ENCODE measurements at places on chromosomes 3 and 15.

DNA sequence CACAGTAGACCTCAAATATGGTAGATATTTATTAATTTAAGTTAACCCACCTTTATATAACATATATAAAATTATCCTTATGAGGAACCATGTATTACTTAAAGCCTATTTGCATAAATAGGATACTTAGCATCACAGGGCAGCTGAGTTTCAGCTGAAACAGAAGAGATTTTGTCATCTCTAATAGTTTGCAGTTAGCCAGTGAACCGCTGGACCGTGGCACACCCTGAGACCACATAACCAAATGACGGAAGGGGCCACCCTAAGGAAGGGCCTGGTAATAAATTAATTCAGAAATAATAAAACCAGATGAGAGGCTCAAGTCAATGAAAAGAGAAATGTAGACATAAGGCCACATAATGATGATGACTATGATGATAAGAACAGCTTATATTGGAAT, 107.7 kb downstream of the MYO5A start:
- DNase-seq = no peak

DNA sequence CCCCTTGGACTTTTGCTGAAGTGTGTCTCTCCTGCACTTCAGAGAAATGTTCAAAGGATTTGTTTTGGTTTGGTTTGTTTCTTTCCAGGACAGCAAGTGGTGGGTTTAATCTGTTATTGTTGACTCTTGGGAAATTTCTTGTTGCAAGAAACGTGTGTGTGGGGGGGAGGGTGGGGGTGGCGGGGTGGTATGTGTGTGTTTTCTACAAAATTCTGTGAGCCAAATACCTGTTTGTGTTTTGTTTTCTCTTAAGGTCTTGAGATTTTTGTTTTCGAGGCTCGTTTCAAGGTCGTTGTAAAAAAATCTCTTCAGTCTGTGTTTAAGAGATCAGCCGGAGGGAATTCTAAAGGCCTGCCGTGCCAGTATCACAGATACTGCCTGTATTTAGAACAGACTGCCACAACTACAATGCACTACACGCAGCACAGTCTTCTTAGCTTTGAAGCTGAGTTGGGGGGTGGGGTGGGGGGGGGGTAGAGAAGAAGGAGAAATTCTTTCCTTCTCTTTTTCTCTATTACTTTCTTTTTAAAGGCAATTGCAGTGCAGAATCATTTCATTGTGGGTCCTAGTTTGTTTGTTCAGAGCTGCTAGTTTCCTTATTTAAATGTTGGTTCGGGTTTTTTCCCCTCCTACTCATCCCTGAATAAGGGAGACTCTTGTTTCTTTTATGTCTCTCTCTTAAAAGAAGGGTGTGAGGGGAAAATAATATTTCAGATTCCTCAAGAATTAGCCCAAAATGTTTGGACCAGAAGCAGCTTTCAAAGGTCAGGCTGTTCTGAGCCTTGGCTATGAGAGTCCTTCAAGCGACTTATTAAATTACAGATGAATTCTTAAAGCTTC, 1.4 kb upstream of the BCL6 start:
- DNase-seq = no peak

GRCh38 chr3:194287977-194288706, 63.0 kb downstream of the CPN2 start:
- DNase-seq = no peak

GRCh38 chr3:39707314-39707909, 102.0 kb upstream of the MYRIP start:
- peak; percentile 25 for DNase-seq

GRCh38 chr3:79414806-79415205, 353.0 kb downstream of the ROBO1 start:
- DNase-seq = no peak

DNA sequence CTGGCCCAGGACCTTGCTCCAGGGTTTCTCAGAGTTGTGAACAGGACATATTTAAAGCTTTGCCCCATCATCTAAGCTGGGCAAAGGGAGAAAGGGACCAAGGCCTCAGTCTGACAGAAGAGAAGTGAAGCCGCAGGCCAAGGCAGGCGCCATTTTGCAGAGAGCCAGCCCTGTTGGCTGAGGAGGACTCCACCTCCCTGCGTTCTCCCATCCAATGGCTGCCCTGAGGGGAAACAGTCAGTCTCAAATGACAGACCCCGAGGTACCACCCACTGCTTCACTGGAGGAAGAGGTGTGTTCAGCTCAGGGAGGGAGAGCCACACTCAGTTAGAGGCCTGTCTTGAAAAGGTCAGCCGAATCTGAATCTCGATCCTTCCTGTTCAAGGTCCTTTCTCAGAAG, 86.1 kb downstream of the ADAMTS17 start:
- DNase-seq = no peak

DNA sequence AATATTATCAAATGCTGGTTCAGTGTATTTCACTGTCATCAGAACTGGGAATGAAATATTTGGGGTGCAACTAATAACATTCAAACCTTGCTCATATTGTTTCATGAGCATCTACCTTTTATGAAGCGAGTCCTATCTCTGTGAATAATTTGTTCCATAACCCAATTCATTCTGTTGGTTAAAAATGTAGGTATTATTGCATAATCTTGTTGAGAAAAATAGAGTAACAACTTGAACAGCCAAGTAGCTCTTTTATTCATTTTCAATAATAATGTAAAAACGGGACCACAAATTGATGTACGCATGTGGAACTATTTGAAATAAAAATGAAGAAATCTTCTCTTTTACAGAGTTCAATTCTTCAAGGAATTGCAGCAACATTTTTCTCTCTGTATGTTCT, 30.1 kb upstream of the TBC1D5 start:
- DNase-seq = no peak

- no peak for DNase-seq
These were observed 18.2 kb upstream of the COL8A1 start for GRCh38 chr3:99620077-99620767.

DNA sequence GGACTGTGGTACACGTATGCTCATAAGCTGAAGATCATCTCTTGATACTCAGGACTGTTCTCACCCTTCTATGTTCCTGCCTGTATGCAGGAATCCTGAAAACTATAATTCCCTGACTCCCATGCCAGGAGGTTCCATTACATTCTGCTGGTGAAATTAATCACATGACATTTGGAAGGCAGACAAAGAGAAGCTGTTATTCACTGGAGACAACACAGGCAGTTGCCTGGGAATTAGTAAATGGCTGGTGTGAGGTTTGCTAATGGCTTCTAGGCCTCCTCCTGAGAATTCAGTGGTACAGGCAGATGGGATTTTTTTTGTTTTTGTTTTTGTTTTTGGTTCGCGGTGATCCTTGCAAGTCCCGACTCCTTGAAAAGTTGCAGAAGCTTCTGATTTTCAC, 91.4 kb downstream of the CTNNB1 start:
- peak; percentile 9 for DNase-seq

GRCh38 chr3:32384938-32385337, 6.7 kb upstream of the CMTM7 start:
- DNase-seq = no peak

DNA sequence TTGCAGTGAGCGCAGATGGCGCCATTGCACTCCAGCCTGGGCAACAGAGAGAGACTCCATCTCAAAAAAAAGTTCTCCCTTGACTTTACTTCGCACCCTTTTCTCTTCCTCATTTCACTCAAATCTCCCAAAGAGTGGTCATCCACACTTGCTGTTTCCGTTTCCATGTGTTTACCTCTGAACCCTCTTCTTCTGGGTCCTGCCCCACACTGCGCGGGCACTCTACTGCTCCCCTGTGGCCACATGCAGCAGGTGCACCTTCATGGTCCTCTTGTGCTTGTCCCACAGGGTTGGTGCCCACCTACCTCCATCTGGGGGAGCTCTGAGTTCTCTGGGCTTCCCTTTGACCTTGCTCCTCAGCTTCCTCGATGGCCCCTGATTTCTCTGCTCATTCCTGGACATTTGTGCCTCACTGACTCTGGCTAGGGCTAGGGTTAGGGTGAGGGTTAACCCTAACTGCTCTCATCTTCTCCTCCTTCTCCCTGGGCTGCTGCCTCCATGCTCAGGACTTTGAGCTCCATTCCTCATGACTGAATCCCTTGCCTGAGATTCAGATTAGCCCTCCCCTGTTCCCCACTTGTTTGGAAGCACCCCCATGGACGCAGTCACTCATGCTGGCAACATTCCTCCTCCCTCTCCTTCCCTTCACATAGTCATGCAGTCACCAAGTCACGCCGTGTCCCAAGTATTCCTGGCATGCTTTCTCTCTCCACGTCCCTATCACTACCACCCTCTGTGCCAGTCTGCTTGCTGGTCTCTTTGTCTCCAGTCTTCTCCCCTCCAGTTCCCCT, 26.6 kb upstream of the KY start:
- peak; percentile 42 for DNase-seq

- peak; percentile 48 for DNase-seq
These were observed at the start of gene GASK1A for GRCh38 chr3:42979044-42979972. GASK1A (plus strand) TSS chr3:42979311; CDS start chr3:42979643, 332 bp downstream.

DNA sequence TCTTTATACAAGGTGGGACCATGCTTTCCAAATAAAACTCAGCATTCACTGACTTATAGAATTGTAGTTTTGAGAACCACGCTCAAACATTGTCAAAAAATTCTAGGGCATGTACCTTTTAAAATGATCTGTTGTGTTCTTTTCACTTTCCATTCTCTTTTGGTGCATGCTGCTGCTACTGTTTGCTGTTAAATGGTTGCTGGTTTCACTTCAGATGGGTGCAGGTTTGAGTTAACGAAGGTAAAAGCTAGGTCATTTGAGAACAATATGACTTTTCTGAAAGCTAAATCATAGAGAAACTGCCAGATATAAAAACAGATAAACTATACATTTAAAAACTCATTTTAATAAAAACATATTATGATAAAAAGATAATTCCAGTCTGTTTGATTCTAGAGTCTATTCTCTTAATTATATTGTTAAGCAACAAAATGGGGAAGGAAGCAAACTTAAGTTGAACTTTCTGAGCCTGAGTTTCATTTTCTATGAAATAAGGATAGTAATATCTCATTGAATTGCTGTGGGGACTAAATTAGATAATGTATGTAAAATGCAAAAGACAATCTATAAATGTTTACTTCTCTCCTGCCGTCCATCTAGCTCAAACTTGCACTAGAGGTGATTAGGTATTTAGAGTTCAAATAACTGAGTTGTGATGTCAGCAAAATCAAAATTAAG, 82.4 kb downstream of the OXSM start:
- no peak for DNase-seq

All from NT2/D1 (cell line).